H1 (cell line): ENCODE measurements at places on chromosomes 2 and 18. TPM values are rescaled to one million over a fixed set of nuclear protein-coding genes. Genes with fewer than 3 reads are reported as not detected.

DSC3 gene
- total RNA-seq = 3.3 and 3.7 TPM in 2 replicates

LYPD1 gene
- total RNA-seq = 2.1 and 2.7 TPM in 2 replicates

PIEZO2 gene
- total RNA-seq = 14.7 and 16.5 TPM in 2 replicates

RND3 gene
- 25.6 and 26.7 TPM in 2 replicates for total RNA-seq

MOCOS gene
- total RNA-seq = 5.8 and 6.5 TPM in 2 replicates

SLC39A6 gene
- 36.8 and 37.2 TPM in 2 replicates for total RNA-seq

- DNase-seq = no peak
Observed at GRCh38 chr2:112493858-112494648, 12.1 kb downstream of the TTL start.

DNA sequence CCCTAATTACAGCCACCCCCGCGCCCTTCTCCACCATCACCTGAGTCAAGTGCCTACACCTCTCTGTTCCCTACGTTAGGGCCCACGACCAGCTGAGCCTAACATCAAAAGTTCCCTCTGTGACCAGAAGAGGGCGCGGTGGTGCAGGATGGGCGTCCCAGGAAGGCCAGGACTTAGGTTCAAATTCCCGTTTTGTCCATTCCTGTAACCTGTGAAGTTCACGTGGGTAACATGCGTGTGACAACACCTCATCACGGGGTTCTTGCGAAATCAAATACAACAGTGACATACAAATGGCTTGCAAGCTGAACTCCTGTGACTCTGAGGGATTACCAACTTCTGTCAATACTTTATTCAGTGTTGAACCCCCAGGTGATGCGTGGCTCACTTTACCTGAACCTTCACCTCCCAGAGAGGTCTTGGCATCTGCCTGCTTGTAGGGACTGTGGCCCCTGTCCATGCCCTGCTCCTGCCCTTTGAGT lies 207.9 kb downstream of the ARL4C start:
- peak; percentile 41 for DNase-seq

DNA sequence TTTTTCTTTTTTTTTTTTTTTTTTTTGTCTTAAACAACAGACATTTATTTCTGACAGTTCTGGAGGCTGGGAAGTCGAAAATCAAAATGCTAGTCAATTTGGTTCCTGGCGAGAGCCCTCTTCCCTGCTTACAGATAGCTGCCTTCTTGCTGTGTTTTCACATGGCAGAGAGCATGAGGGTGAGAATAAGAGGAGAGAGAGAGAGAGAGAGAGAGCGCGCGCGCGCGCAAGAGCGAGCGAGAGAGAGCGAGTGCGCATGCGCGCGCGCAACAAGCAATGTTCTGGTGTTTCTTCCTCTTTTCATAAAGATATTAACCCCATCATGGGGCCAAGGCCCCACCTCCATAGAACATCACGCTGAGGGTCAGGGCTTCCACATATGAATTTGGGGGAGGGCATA lies 20.9 kb downstream of the MTCL1 start:
- DNase-seq = no peak

DNA sequence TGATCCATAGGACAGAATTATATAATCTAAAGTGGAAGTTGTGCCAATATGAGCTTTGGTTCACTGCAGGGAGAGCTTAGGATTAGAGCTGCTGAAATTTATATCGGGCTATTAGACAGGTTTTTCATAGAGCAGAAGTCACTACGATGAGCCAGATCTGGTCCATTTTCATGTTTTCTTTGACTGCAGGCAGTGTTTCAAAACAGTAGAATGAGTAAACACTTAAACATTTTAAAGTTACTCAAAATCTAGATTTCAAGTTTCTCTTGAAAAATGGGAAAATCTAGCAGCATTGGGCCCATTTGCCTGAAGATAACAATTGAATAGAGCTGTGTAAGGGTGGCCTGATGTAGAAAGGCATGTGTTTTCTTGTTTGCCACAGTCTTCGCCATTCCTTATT lies 14.5 kb upstream of the ADAM23 start:
- no peak for DNase-seq

DNA sequence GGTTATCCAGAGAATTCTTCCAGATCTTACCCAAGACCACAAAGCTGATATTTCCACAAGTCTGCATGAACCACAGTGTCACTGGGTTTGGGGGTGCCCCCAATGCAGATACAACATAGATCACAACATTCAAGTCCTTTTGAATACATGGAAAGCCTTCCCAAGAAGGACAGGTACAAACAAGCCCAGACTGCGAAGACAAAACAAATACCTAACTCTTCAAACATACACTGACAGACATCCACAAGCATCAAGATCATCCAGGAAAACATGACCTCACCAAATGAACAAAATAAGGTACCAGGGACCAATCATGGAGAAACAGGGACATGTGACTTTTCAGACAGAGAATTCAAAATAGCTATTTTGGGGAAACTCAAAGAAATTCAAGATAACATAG lies 93.1 kb downstream of the MDH1 start:
- no peak for DNase-seq

GRCh38 chr18:33558529-33558928 lies 19.5 kb upstream of the ASXL3 start:
- no peak for DNase-seq
